Neural crest cell (in vitro differentiated cells): ENCODE measurements at places on chromosomes 13 and 19. TPM values are rescaled to one million over a fixed set of nuclear protein-coding genes. Genes with fewer than 3 reads are reported as not detected.

- DNase-seq: no peak
- H3K36me3 ChIP-seq: peaks cover 14% of the 10 kb centered on the region
- H3K4me1 ChIP-seq: peaks cover 57% of the 10 kb centered on the region
- no peak overlapping the region for H3K27ac ChIP-seq
- H3K27me3 ChIP-seq: no peaks in the 10 kb centered on the region
These were observed 30.5 kb downstream of the STK24 start for GRCh38 chr13:98546402-98546801.

- H3K27me3 ChIP-seq: peaks cover 62% of the 10 kb centered on the region
- no peaks in the 10 kb centered on the region for H3K36me3 ChIP-seq
- no peak for DNase-seq
- H3K4me1 ChIP-seq: no peaks in the 10 kb centered on the region
- H3K27ac ChIP-seq: no peak overlapping the region
- no peak overlapping the region for H3K4me3 ChIP-seq
These were observed 13.0 kb downstream of the OR7A5 start for GRCh38 chr19:14821937-14822336.

DNA sequence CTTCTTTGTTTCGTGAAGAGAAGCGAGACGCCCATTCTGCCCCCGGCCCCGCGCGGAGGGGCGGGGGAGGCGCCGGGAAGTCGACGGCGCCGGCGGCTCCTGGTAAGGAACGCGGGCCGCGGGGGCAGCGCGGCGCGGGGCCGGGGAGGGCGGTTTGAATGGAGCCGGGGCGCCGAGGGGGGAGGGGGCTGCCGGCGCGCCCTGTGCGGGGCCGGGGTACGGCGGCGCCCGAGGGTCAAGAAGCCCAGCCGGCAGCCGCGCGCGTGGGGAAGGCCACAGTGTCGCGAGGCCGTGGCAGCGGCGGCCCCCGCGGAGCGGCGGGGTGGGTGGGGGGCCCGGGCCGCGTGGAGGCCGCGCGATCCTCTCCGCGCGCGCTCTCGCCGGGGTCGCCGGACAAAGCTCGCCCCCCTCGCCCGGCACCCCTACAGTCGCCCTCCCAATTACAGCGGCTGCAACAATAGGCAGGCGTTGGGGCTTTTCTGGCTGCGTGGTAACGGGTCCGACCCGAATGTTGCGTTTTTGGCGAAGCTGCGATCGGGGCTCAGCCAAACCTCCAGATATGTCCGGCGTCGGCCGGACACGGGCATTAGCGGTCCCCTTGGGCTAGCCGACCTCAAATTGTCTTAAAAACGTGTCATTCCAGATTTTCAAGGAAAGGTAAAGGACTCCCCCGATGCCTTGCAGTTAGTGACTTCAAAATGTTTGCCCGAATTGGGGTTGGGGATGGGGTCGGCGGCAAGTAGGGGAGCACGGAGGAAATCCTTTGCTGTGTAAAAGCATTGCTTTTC is 437 bp downstream of the SMARCA4 start:
- H3K4me3 ChIP-seq: peak overlapping the region; percentile 96
- H3K36me3 ChIP-seq: peaks cover 2% of the 10 kb centered on the region
- H3K27me3 ChIP-seq: peaks cover 4% of the 10 kb centered on the region
- DNase-seq: peak; percentile 34

The HPN gene
- 0.26 and 0.27 TPM in 2 replicates for total RNA-seq

The PRODH2 gene
- total RNA-seq: not detected in 2 replicates
